ENCODE measurements at places on chromosomes 11 and 22. TPM values are rescaled to one million over a fixed set of nuclear protein-coding genes. Genes with fewer than 3 reads are reported as not detected.

The TUB gene
- not detected for total RNA-seq

The GRK3 gene
- total RNA-seq: 1.4 TPM

The P2RX6 gene
- total RNA-seq: 1.0 TPM

The C11orf21 gene
- total RNA-seq: 0.81 TPM

The ZNF215 gene
- 4.6 TPM for total RNA-seq

The PGM2L1 gene
- total RNA-seq: 1.3 TPM

Data from HT-29 (cell line).